ENCODE measurements at places on chromosomes 11 and 22.
A peak's percentile ranks its signal among the peaks of the same experiment; 100 is the strongest.

GRCh38 chr11:61139387-61139786 lies 21.8 kb downstream of the VPS37C start:
- DNase-seq: no peak

DNA sequence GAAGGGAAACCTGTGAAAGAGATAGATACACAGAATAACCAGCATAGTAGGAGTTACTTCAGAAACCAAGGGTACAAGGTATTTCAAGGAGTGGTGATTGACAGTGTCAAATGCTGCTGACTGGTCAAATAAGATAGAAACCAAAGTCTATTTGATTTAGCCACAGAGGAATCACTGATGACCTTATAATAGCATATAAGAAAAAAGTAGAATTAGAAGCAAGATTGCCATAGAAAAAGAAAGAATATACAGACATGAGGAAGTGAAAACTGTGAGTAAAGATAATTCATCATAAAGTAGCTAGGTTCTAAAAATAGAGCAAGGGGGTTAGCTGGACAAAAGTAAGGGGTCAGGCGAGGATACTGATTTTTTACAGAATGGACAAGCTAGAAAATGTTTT lies 14.2 kb downstream of the ZBTB44 start:
- no peak for DNase-seq

DNA sequence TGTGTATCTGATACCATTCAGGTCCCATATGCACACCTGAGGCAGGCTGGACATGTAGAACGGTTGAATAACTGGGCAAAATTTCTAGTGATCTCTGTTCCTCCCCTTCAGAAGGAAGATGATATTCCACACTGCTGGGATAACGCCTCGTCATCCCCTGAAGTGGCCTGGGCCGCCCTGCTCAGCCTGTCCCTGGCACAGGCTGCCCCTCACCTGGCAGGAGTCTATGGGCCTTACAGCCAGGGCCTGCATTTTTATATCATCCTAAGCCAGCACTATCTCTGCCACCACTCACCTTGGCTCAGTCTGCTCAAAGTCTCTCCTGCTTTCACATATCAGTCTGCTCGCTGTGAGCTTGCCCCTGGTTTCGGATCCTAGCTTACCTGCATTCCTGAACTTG lies 209.2 kb downstream of the CSNK2A3 start:
- no peak for DNase-seq

DNA sequence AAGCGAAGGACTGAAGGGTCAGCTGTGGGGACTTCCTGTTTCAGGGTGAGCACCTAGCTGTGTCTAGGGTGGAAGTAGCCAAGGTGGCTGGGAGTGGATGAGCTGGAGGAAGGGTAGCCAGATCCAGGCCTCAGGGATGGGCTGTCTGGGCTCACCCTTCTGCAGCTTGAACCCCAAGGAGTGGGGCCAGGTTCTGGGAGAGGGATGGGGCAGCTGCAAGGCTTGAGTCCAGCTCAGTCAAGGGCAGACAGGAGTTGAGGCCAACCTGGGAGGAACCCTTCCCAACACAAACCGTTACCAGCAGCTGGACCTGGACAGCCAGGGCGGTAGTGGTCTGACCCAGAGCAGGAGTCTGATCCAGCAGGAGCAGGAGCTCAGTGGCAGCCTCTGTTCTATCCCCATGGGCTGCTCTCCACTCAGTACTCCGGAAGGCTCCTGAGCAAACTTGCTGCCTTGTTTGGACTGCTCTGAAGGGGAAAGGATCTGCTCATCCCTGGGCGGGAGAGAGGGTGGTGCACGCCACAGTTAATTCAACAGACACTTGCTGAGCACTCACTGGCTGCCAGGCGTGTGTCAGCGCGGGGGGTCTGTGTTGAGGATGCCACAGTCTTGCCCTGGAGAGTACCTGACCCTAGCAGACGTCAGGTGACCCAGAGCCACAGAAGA lies 53.8 kb upstream of the THY1 start:
- no peak for DNase-seq

DNA sequence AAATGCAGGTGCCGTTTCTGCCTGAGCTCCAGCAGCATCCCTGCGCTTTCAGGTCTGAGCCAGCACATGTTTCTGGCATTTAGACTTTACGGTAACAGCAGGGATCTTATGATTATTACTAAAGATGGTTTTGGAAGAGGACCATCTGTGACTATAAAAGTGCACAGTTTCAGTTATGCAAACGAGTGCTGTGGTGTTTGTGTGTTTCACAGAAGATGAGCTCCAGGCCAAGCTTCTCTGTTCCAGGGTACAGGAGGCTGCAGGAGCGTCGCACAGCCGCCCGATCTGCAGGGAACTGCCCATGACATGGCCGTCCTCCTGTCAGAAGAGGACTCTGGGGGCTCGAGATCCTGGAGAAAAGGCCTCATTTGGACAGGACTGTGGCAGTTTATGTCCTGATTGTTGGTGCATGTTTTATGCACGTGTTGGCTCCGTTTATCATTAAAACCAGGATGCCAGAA lies 297.3 kb downstream of the TBC1D22A start:
- no peak for DNase-seq

DNA sequence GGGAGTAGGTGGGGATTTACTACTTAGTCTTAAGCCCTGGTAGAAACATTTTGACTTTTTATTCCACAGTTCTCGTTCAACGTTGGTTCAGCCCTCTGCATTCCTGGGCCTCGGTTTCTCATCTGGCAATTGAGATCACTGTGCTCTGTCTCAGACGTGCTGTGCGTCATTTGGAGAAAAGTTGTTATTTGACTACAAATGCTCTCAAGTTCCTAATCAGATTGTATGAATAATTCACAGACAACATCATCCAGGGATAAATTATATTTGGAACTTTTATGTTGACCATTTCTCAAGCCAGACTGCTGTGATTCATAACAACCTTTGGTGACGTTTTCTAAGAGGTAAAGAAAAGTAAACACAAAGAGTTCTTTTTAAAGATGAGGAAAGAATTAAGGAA lies 69.2 kb downstream of the BLID start:
- no peak for DNase-seq

- no peak for DNase-seq
These were observed 31.4 kb downstream of the ZC3H12C start for GRCh38 chr11:110124605-110125004.

DNA sequence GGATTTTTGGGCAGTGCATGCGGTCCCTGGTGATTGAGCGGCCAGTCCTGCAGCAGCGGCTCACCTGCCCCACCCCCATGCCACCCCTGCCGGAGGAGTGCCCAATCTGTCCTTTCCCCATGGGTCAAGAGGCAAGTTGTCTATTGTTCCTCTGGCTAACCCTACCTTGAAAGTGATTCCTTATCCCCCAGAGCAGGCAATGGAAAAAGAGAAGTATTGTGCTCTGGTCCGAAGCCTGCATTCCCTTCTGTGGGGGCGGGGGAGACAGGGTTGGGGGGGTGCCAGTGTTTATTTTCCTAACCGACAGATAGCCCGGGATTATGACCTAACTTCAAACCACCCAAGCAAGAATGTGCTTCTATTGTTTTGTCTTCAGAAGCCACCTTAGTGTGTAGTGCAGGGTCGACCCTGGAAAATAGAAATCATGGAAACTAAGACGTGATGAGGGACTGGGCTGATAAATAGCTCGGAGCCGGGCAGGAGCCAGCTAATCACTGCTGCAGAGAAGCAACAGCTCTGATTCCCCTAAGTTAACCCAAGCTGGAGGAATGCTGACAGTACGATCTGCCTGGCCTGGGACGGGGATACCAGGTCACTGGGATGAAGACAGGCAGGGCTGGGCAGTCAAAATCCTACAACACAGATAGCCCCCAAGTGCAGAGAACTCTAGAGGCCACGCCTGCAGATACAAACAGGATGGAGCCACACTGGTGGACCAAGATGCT lies 38.7 kb upstream of the ATXN10 start:
- DNase-seq: no peak

GRCh38 chr11:86171627-86172026 lies 72.9 kb upstream of the EED start:
- DNase-seq: no peak

DNA sequence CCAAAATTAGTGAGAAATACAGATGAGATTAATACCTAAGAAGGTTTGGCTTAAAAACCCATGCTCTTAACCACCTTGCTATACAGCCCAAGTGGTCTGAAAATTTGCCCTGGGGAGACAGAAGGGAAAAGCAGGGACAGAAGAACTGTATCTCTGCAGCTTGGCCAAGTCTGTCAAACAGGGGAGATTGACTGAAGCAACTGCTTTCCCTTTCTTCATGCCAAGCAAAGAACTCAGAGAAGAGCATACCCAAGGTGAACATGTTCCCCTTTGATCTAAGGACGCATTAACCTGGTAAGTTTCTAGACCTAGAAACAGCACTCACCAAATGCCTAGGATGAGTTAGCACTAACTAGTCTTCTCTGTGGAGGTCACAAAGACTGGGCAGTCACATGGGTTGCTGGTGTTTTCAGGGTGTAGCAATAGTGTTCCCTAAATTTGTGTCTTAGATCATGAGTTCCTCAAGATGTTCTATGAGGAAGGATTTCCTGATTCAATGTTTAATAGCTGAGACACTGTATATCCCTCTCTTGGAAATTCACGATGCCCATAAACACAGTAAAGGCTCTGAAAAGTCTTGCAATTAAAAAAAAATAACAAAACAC lies 75.6 kb upstream of the GRAMD1B start:
- no peak for DNase-seq

- no peak for DNase-seq
These were observed 7.7 kb downstream of the BIK start for GRCh38 chr22:43118024-43118849.

GRCh38 chr11:18527512-18527911 lies 770 bp upstream of the TSG101 start:
- DNase-seq: no peak

DNA sequence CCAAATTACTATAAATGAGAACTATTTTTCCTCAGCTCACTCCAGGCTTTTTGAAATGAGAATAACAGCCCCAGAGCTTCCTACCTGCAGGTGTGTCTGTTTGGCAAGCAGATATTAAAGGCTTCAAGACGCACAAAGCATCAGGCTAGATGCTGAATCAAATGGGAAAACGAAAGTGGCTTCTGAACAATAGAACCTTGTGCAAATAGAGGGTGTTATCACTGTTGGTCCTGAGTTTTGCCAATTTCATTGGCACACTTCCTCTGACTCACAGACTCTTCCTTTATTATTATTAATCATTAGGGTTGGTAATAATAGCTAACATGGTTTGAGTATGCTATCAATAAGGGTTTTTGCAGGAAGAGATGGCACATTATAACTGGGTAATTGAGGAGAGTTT lies 13.4 kb downstream of the SYT13 start:
- DNase-seq: no peak

DNA sequence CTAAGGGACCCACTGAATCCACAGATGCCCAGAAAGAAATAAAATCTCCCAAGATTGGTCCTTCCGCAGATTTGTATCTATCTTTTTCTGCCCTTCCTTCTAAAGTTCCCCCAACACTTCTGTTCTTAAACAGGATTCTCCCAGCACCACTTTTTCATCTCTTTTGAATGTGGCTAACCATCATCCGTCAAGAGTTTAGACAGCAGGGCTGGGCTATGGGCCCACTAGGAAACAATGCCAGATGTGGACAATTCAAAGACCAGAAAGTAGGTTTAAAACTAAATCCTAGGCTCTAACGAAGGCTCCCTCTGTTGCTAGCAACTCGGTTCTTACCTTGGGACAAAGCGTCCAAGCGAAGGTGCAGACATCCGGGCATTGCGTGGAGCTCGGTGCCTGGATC lies 100.0 kb downstream of the AMBRA1 start:
- DNase-seq: no peak

GRCh38 chr11:59857439-59858434 lies 8.6 kb downstream of the TCN1 start:
- peak; percentile 70 for DNase-seq

GRCh38 chr22:32606181-32606580 lies 131.6 kb downstream of the FBXO7 start:
- DNase-seq: no peak

GRCh38 chr22:24181088-24181995 lies at the start of gene SUSD2:
TSS of gene SUSD2 (plus strand) at chr22:24181487. CDS start at chr22:24181520, 33 bp downstream.
- no peak for DNase-seq

DNA sequence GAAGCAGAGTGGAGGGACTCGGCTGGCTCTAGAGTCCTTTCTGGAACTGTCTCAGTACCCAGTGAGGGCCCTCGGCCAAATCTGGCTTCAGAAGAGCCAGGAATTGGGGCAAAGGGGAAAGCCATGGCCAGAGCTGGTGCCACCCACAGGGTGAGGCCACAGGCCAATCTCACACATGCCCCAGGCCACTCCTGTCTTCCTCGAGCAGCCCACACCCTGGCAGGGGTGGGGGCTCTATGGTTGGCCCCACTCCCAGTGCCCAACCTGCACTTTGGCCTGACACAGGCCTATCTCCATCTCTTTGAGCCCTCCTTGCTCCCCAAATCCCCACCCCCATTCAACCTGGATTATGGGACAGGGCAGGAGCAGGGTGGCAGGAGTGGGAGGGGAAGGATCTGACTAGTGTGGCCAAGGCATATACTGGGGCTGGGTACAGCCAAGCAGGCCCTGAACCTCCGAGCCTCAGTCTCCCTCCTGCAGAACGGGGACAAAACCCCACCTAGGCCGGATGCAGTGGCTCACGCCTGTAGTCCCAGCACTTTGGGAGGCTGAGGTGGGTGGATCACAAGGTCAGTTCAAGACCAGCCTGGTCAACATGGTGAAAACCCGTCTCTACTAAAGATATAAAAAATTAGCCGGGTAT lies 6.9 kb downstream of the TST start:
- no peak for DNase-seq

- DNase-seq: no peak
These were observed 389.6 kb upstream of the SYN3 start for GRCh38 chr22:33447733-33448132.

- DNase-seq: no peak
These were observed at the start of gene FAM83F for GRCh38 chr22:39994566-39995392. TSS of gene FAM83F (plus strand) at chr22:39994954. CDS start at chr22:39995043, 89 bp downstream.

- DNase-seq: peak; percentile 73
These were observed 282.5 kb downstream of the ETS1 start for GRCh38 chr11:128304666-128305485.

DNA sequence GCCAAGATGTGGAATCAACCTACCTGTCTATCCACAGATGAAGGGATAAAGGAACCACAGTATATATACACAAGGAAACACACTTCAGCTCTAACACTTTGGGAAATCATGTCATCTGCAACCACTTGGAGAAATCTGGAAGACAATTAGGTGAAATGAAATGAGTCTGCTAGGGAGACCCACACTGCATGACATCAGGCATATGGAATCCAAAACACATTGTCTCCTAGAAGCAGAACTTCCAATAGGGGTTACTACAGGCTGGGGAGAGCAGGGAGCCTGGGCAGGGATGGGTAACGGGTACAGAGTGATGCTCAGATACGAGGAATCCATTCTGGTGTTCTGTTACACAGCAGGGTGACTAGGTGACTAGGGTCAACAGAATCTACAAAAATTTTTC lies 18.3 kb downstream of the RGL4 start:
- DNase-seq: no peak

- no peak for DNase-seq
These were observed 1804.0 kb upstream of the RAG2 start for GRCh38 chr11:38402063-38402462.

DNA sequence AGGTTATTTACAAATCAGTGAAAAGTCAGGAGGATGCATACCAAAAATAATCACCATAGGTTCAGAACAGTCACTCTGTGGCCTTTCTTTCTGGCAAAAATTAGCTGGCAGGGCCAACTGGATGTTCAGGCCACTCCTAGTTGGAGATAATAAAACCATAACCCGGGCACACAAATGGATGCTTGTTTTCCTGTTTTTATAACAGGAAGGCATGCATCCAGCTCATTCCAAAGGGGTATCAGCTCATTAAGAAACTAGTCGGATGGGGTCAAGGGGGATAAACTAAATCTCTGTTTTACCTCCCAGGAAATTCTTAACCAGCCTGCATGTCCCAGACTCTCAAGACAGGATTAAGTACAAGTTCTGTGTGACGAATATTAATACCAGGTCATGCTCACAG lies 81.0 kb downstream of the FBXO7 start:
- no peak for DNase-seq

GRCh38 chr11:121389651-121390050 lies 62.5 kb upstream of the SORL1 start:
- no peak for DNase-seq

Measured in T-helper 1 cell (primary cell).